ENCODE measurements at places on chromosomes 13 and 19.

DNA sequence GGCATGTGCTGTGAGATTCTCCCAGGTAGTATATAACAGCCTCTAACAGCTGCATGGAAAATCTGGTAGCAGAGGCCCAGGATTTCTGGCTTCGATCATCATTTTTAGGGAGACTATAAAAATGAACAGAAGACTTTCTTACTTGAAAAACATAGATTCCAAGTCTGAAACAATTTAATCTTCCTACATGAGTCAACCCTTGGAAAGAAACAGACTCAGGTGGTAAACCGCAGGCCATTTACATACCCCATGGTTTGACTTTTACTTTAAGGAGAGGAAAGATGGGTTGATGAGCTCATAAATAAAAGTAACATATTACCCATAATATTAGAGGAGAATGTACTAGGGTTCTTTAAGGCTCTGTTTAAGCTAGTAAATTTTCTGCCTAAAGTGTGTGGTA is 121.6 kb downstream of the CYSLTR2 start:
- no peak for DNase-seq

DNA sequence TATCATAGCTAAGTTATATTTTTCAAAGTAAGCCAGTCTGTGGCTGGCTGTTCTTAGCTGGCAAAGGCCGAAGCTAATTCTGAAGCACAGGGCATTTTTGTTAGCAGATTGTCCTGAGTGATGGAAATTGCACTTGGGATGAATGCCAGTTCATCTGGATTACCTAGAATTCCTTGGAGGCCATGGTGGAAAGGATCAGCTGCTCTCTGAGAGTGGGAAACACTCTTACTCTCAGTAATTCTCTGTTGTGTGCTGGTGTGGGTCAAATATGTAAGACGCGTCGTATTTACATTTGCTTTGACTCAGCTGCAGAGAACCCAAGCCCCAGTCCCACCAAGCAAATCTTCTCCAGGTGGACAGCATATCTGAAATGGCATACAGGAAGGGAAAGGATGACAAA is 60.7 kb upstream of the C1QTNF9B start:
- no peak for DNase-seq

DNA sequence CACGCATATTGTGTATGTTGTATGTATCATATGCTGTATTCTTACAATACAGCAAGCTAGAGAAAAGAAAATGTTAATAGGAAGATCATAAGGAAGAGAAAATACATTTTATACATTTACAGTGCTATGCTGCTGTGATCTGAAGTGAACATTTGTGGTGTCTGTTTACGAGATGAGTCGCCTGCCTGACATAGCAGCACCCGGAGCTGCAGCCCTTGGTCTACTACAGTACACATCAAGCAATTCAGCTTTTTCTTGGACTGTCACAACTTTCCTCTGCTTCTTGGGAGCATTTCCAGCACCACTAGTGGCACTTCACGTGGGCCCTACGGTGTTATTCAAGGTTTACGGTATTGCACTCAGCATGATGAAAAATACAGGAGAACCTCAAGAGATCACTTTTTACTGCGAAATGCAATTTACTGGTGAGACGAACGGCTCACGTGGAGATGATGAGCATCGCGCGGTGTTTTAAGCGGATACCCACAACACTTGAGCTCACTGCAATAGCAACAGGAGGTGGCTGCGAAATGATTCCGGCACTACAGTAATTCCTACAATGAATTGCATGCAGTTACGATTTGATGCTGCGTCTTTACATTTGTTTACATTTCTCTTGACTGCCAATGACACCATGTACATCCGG is 308.4 kb downstream of the FGF9 start:
- DNase-seq = no peak

GRCh38 chr19:28949027-28949426 is 263.9 kb downstream of the UQCRFS1 start:
- DNase-seq = no peak

GRCh38 chr13:36108954-36109353 is 22.2 kb downstream of the DCLK1 start:
- no peak for DNase-seq

Data from stimulated activated CD4-positive, alpha-beta T cell treated with anti-CD3 and anti-CD28 coated beads, Interleukin-4, amount 100 ng/mL, for 1 hour (primary cell).